Activated T-helper 1 cell treated with Interleukin-2 at 50 U/mL for 16 hours (primary cell): ENCODE measurements at places on chromosomes 3 and 15.

GRCh38 chr3:140763532-140763931 is 85.7 kb downstream of the TRIM42 start:
- no peak for DNase-seq

- no peak for DNase-seq
Observed at GRCh38 chr3:186411994-186412393, 50.0 kb upstream of the DGKG start.

GRCh38 chr15:48766196-48766595 is 44.7 kb downstream of the CEP152 start:
- DNase-seq, result no peak

- no peak for DNase-seq
Observed at GRCh38 chr3:30600572-30600971, 5.8 kb upstream of the TGFBR2 start.
